Breast epithelium (tissue), 4 donors: ENCODE measurements at places on chromosomes 11 and 22. TPM values are rescaled to one million over a fixed set of nuclear protein-coding genes. Genes with fewer than 3 reads are reported as not detected.

CDC42BPG gene
- total RNA-seq: 5.9 TPM

GRCh38 chr11:112555491-112556364 is 295.1 kb upstream of the PLET1 start:
- H3K4me3 ChIP-seq: no peak overlapping the region
- no peaks in the 10 kb centered on the region for H3K4me1 ChIP-seq
- H3K36me3 ChIP-seq: no peaks in the 10 kb centered on the region

- no peaks in the 10 kb centered on the region for H3K27me3 ChIP-seq
- no peak for DNase-seq
- no peak overlapping the region for H3K27ac ChIP-seq
- no peaks in the 10 kb centered on the region for H3K36me3 ChIP-seq
- no peaks in the 10 kb centered on the region for H3K4me1 ChIP-seq
- no peak overlapping the region for H3K4me3 ChIP-seq
Observed at GRCh38 chr11:130115218-130115617, 44.4 kb upstream of the ST14 start.

DNA sequence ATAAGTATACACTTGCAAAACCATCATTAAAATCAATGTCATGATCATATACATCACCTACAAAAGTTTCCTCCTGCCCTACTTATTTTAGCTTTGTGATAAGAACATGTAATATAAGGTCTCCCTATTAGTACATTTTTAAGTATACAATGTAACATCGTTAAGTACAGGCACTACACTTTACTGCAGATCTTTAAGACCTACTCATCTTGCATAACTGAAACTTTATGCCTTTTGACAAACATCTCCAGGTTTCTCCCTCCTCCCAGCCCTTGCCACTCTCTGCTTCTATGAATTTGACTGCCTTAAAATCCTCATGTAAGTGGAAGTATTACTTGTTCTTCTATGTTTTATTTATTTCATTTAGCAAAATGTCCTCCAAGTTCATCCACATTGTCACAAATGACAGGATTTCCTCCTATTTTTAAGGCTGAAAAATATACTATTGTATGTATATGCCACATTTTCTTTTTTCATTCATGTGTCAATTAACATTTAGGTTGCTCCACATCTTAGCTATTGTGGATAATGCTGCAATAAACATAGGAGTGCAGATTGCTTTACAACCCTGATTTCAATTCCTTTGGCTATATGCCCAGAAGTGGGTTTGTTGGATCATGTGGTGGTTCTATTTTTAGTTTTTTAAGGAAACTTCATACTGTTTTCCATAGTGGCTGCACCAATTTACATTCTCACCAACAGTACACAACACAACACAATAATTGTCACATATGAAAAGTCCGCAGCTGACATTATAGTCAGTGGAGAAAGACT is 471.1 kb upstream of the ANO3 start:
- no peaks in the 10 kb centered on the region for H3K36me3 ChIP-seq
- no peaks in the 10 kb centered on the region for H3K27me3 ChIP-seq
- no peaks in the 10 kb centered on the region for H3K4me1 ChIP-seq
- H3K4me3 ChIP-seq: no peak overlapping the region

DNA sequence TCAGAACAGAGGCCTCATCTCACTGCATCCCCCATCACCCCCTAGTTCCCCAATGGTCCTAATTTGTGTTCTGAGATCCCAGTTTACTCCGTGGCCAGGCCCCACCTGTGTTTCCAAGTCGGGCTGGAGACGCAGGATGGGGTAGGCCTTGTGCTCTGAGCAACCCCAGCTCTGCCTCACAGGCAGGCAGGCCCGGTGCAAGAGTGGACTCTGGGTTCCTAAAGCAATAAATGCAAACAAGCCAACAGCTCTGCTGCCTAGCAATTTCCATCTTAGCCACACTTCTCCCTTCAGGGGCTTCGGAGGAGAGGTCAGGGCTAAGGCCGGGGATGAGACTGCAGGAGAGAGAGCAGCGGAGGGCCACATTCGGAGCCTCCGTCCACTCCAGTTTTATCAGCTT is 2.5 kb upstream of the EPS8L2 start:
- no peaks in the 10 kb centered on the region for H3K36me3 ChIP-seq
- peak overlapping the region; percentile 96 for H3K27ac ChIP-seq
- H3K4me3 ChIP-seq: no peak overlapping the region
- DNase-seq: no peak
- peaks cover 20% of the 10 kb centered on the region for H3K4me1 ChIP-seq
- H3K27me3 ChIP-seq: no peaks in the 10 kb centered on the region

ZP1 gene
- 0.73 TPM for total RNA-seq

CEND1 gene
- not detected for total RNA-seq

LINC01488 gene
- not detected for total RNA-seq

- no peaks in the 10 kb centered on the region for H3K36me3 ChIP-seq
- no peaks in the 10 kb centered on the region for H3K4me1 ChIP-seq
- H3K4me3 ChIP-seq: no peak overlapping the region
- no peaks in the 10 kb centered on the region for H3K27me3 ChIP-seq
Observed at GRCh38 chr11:59463190-59463641, 6.5 kb downstream of the OR4D6 start.

OSM gene
- 1.3 TPM for total RNA-seq

OR4A16 gene
- total RNA-seq: not detected

DNA sequence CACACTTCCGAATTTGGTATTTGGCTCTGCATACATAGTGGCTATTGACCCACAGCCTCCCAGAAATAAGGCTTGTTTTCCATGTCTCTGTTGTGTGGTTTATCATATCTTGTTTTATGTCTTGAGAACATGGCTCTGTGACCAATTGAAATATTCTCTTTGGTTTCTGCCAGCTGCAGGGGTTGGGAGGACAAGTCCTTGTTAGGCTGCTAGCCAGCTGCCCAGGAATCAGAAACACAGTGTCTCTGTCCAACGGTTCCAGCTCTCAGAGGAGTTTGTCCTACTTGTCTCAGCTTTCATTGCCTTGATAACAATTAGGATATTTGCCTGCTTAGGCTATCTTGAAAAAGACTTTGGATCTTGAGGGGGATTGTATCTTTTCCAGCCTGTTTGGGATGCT is 6.0 kb upstream of the SLC7A4 start:
- no peak for DNase-seq
- no peak overlapping the region for H3K4me3 ChIP-seq
- no peaks in the 10 kb centered on the region for H3K36me3 ChIP-seq
- peak overlapping the region; percentile 57 for H3K27ac ChIP-seq

GRCh38 chr11:46234311-46234710 is 43.2 kb upstream of the CREB3L1 start:
- no peak for DNase-seq
- no peaks in the 10 kb centered on the region for H3K27me3 ChIP-seq
- no peaks in the 10 kb centered on the region for H3K36me3 ChIP-seq

- H3K4me3 ChIP-seq: no peak overlapping the region
- H3K36me3 ChIP-seq: no peaks in the 10 kb centered on the region
- no peak for DNase-seq
- H3K27ac ChIP-seq: peak overlapping the region; percentile 21
- H3K4me1 ChIP-seq: no peaks in the 10 kb centered on the region
- no peaks in the 10 kb centered on the region for H3K27me3 ChIP-seq
Observed at GRCh38 chr11:58922479-58922878, 16.8 kb upstream of the GLYATL1 start.

DNA sequence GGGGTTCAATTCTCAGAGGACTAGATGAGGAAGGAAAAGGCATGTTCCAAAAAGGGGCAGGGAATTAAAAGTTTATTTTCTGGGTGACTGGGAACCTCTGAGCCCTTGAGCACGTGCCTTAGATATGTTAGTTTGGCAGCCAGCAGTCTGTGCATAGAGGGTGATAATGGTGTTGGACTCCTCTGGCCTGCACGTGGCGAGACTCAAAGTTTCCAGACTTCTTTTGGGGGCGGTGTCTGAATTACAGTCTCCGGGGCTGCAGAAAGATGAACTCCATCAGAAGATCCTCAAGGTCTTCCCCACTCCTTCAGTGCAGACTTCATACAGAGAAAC is 861 bp upstream of the ZNRF3 start:
- H3K4me1 ChIP-seq: peaks cover 3% of the 10 kb centered on the region
- H3K27me3 ChIP-seq: no peaks in the 10 kb centered on the region
- peak overlapping the region; percentile 73 for H3K4me3 ChIP-seq
- H3K36me3 ChIP-seq: no peaks in the 10 kb centered on the region
- H3K27ac ChIP-seq: peak overlapping the region; percentile 53

IGLL1 gene
- not detected for total RNA-seq

DNA sequence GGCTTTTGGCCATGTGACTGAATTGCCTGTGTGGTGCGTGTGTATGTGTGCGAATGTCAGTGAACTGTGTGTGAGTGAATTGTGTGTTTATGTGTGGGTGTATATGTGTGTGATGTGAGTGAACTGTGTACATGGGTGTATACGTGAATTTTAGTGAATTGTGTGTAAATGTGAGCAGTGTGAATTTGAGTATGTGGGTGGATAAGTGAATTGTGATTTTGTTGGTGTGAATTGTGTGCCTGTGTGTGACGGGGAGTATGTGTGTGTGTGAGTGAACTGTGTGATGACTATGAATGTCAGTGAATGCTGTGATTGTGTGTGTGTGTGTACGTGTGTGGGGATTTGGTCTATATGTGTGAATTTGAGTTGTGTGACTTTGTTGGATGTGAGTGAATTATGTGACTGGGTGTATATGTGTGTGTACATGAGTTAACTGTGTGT is 3.5 kb downstream of the DDTL start:
- no peak overlapping the region for H3K27ac ChIP-seq
- H3K4me1 ChIP-seq: no peaks in the 10 kb centered on the region
- no peak for DNase-seq

GRCh38 chr11:63262547-63262946 is 19.1 kb upstream of the SLC22A25 start:
- H3K36me3 ChIP-seq: no peaks in the 10 kb centered on the region
- no peak overlapping the region for H3K27ac ChIP-seq
- H3K4me1 ChIP-seq: no peaks in the 10 kb centered on the region
- no peaks in the 10 kb centered on the region for H3K27me3 ChIP-seq
- no peak overlapping the region for H3K4me3 ChIP-seq
- no peak for DNase-seq

DNA sequence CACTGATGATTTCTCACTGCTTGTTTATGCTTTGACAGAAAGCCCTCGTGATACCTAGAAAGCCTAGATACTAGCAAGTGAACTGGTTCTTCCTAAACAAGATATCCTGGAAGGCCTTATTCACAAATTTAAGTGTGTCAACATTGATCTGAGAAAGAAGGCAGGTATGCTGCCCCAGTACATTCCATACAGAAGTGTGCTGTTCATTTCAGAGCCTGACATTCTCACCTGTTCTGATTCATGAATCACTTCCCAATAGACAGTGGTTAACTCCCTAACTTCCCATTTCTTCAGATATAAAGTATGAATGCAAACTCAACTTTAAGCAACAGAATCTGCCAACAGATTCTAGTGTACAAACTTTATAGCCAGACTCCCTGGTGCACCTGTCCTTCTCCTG is 15.5 kb upstream of the RASSF10 start:
- H3K4me3 ChIP-seq: no peak overlapping the region
- H3K27me3 ChIP-seq: no peaks in the 10 kb centered on the region
- no peaks in the 10 kb centered on the region for H3K4me1 ChIP-seq

LRRC10B gene
- 1.5 TPM for total RNA-seq

GRCh38 chr22:37139762-37140161 is 10.0 kb downstream of the IL2RB start:
- H3K4me1 ChIP-seq: no peaks in the 10 kb centered on the region
- H3K4me3 ChIP-seq: no peak overlapping the region
- no peaks in the 10 kb centered on the region for H3K36me3 ChIP-seq
- H3K27me3 ChIP-seq: no peaks in the 10 kb centered on the region
- DNase-seq: no peak
- no peak overlapping the region for H3K27ac ChIP-seq

- DNase-seq: peak; percentile 32
- H3K27ac ChIP-seq: no peak overlapping the region
- H3K4me3 ChIP-seq: no peak overlapping the region
- no peaks in the 10 kb centered on the region for H3K36me3 ChIP-seq
Observed at GRCh38 chr11:123707606-123708205, 33.8 kb downstream of the ZNF202 start.

CD3G gene
- 0.80 TPM for total RNA-seq

MPPED1 gene
- not detected for total RNA-seq

GRCh38 chr11:109772892-109773291 is 320.3 kb upstream of the ZC3H12C start:
- no peak for DNase-seq
- no peaks in the 10 kb centered on the region for H3K27me3 ChIP-seq
- no peaks in the 10 kb centered on the region for H3K4me1 ChIP-seq
- H3K27ac ChIP-seq: no peak overlapping the region
- H3K36me3 ChIP-seq: no peaks in the 10 kb centered on the region

DNA sequence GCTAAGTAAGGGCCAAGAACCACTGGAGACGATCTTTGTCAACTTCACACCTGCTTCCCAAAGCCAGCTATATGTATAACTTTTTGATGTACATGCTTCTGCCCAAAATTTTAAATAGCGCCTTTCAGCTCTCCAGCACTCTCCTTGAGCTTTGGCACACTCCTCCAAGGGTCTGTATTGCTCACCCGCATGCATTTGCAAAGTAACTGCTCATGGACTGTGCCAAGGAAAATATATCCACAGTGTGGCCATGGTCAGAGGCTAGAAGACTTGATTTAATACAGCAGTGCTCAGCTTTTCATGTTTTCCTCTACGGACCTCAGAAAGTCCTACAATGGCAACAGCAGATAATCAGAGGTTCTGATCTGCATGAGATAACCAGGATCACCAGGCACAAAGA is 550.1 kb downstream of the SOX6 start:
- no peak overlapping the region for H3K4me3 ChIP-seq
- H3K27me3 ChIP-seq: no peaks in the 10 kb centered on the region
- no peak for DNase-seq
- no peaks in the 10 kb centered on the region for H3K4me1 ChIP-seq
- H3K36me3 ChIP-seq: no peaks in the 10 kb centered on the region
